ENCODE measurements at places on chromosomes 1 and 21. TPM values are rescaled to one million over a fixed set of nuclear protein-coding genes. Genes with fewer than 3 reads are reported as not detected.
A peak's percentile ranks its signal among the peaks of the same experiment; 100 is the strongest.

GRCh38 chr1:77857552-77857951 lies 30.9 kb upstream of the NEXN start:
- peaks cover 11% of the 10 kb centered on the region for H3K4me1 ChIP-seq
- H3K36me3 ChIP-seq, result peaks cover 17% of the 10 kb centered on the region
- no peak for DNase-seq
- H3K27ac ChIP-seq, result peak overlapping the region; percentile 42

DNA sequence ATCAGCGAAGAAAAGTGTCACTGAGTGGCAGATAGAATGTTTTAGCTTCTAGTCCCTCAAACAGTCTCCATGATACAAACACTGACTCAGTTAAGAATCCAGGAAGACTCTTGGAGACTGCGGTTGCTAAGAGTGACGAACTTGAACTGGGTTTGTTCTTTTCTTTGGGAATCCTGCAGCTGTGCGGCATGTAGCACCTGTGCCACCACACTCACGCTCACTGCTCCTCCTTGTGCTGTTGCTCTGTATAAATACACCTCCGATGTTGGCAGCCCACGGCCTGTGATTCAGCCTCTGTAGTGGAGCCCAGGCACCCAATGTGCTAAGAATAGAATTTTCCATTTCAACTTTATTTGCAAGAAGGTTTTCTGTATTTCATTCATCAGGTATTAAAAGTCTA lies 5.5 kb upstream of the PPIE start:
- H3K27me3 ChIP-seq, result no peaks in the 10 kb centered on the region
- no peak overlapping the region for H3K4me3 ChIP-seq
- H3K36me3 ChIP-seq, result no peaks in the 10 kb centered on the region
- H3K4me1 ChIP-seq, result peaks cover 2% of the 10 kb centered on the region
- DNase-seq, result no peak

RHCE gene
- total RNA-seq, result not detected

DNA sequence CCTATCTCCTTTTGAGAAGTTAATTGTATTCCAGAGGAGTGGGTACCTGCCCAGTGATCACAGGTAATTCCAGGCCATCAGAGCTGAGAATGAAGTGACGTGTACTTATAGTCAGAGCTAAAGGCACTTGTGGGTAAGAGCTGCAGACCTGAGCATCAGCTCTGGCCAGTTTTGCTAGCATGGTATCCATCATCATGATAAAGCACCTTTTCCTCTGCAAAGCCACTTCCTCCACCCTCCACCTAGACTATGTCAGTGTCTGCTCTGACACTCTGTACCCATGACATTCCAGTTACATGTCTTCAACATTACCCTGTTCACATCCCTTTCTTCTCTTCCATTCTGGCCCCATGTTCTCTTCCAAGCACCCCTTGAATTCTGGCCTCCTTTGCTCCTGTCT lies 157.3 kb downstream of the GRIK3 start:
- H3K27me3 ChIP-seq, result no peaks in the 10 kb centered on the region
- H3K36me3 ChIP-seq, result no peaks in the 10 kb centered on the region
- H3K4me3 ChIP-seq, result no peak overlapping the region
- DNase-seq, result peak; percentile 13
- no peaks in the 10 kb centered on the region for H3K4me1 ChIP-seq

CEP170 gene
- 30.9 TPM for total RNA-seq

WNT9A gene
- total RNA-seq, result 0.96 TPM

GRCh38 chr1:181099152-181100014 lies 10.9 kb downstream of the IER5 start:
- H3K27me3 ChIP-seq, result no peaks in the 10 kb centered on the region
- H3K36me3 ChIP-seq, result no peaks in the 10 kb centered on the region
- H3K27ac ChIP-seq, result peak overlapping the region; percentile 19
- no peak overlapping the region for H3K4me3 ChIP-seq
- no peak for DNase-seq

- H3K36me3 ChIP-seq, result no peaks in the 10 kb centered on the region
- no peaks in the 10 kb centered on the region for H3K27me3 ChIP-seq
- H3K4me1 ChIP-seq, result peaks cover 5% of the 10 kb centered on the region
- no peak for DNase-seq
- peak overlapping the region; percentile 66 for H3K27ac ChIP-seq
Observed at GRCh38 chr1:212638492-212639151, 30.1 kb downstream of the ATF3 start.

LCE1C gene
- not detected for total RNA-seq

NPR1 gene
- 187 TPM for total RNA-seq

DNA sequence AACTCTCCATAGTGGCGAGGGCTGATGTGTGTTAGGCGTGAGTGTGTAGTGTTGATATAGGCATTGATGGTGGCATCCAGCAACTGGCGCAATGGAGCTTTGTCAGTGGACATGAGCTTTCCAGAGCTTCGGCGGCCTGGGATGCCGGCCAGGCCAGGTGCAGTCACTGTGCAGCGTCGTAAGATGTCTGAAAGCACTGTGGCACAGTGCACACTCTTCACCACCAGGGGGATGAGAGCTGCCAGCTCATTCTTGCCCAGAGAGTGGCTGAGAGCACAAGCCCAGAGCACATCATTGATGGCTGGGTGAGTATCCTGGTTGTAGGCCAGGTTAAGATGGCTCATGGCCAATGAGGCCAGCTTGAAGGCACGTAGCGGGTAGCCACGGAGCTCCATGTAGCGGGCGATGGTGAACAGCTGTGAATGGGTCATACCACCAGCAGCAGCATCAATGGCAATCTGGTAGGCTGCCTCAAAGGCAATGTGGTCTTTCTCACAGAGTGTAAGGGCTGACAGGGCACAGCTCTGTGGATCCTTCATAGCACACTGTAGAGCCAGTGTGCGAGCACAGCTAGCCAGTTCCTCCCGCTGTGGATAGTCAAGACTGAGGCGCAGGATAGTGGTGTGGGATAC lies 6.7 kb downstream of the UROD start:
- peaks cover under 1% of the 10 kb centered on the region for H3K4me1 ChIP-seq
- no peaks in the 10 kb centered on the region for H3K36me3 ChIP-seq

GRCh38 chr1:244667797-244668196 lies 14.9 kb downstream of the DESI2 start:
- peaks cover under 1% of the 10 kb centered on the region for H3K4me1 ChIP-seq
- no peak overlapping the region for H3K4me3 ChIP-seq

LCA5L gene
- total RNA-seq, result not detected

GRCh38 chr1:115495111-115495510 lies 146.7 kb upstream of the VANGL1 start:
- DNase-seq, result no peak
- H3K27ac ChIP-seq, result no peak overlapping the region
- no peak overlapping the region for H3K4me3 ChIP-seq
- H3K4me1 ChIP-seq, result no peaks in the 10 kb centered on the region
- no peaks in the 10 kb centered on the region for H3K36me3 ChIP-seq

GRCh38 chr1:29682171-29682918 lies 446.0 kb downstream of the PTPRU start:
- no peaks in the 10 kb centered on the region for H3K36me3 ChIP-seq
- no peak overlapping the region for H3K27ac ChIP-seq
- H3K4me3 ChIP-seq, result no peak overlapping the region
- H3K27me3 ChIP-seq, result no peaks in the 10 kb centered on the region

DNA sequence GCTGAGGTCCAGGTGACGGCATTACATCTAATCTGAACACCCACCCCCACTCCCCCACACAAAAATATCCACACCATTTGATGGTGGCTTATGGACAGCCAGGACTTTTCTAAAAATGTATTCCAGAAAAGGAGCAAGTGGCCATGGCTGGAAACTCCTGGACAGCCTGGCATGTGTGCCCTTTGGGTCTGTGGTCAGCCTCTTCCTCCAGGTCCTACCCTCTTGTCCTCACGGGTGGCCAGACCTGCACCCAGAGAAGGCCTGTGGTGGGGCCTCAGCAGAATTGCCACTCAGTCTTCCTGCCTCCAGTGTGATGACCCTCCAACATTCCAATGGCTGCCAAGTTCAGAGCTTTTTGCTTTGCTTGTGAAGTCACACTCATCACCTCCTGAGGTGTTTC lies 600.6 kb downstream of the AJAP1 start:
- H3K27me3 ChIP-seq, result no peaks in the 10 kb centered on the region
- H3K4me1 ChIP-seq, result no peaks in the 10 kb centered on the region
- H3K36me3 ChIP-seq, result no peaks in the 10 kb centered on the region
- no peak overlapping the region for H3K4me3 ChIP-seq

- no peak overlapping the region for H3K27ac ChIP-seq
- H3K36me3 ChIP-seq, result no peaks in the 10 kb centered on the region
- no peak overlapping the region for H3K4me3 ChIP-seq
- no peaks in the 10 kb centered on the region for H3K27me3 ChIP-seq
- no peak for DNase-seq
- no peaks in the 10 kb centered on the region for H3K4me1 ChIP-seq
Observed at GRCh38 chr1:114495486-114495885, 15.5 kb downstream of the TRIM33 start.

CLDN17 gene
- not detected for total RNA-seq

SPRR1B gene
- total RNA-seq, result not detected

TRIM67 gene
- not detected for total RNA-seq

DNA sequence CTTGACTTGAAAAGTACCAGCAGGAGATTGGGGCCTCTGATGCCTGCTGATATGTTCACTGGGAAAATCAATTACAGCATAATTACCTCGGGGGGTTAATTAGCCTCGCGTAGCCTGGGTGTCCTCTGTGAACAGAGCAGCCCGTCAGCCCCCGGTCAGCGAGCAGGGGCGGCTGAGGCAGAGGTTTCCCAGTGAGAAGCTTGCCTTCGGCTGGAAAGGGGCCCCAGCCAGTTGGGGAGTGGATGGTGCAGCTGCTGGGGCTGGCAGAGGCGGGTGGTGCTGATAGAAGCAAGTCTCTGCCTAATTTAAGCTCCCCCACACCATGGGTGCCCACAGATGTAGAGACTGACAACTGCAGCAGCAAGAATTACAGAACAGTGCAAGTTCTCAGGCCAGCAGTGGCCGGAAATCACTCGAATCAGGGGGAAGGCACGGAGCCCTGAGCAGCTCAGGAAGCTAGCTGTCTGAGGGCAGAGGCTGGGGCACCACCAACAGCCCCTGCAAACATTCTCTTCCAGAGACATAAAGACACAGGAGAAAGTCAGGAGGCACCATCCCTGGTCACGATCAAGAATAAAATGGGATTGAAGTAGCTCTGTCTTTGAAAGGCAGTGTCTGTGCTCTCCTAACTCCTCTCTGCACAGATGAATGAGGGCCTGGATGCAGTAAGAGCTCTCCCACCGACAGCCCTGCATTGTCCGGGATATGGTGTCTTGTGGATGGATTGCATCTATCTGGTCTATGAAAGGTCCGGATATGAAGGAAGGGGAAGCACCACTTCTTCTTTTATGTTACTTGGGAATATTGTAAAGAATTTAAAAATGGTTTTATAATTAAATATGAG lies 166.5 kb upstream of the CD34 start:
- H3K4me1 ChIP-seq, result no peaks in the 10 kb centered on the region
- H3K27ac ChIP-seq, result no peak overlapping the region

MANEAL gene
- total RNA-seq, result 0.43 TPM

- no peak overlapping the region for H3K4me3 ChIP-seq
- no peaks in the 10 kb centered on the region for H3K36me3 ChIP-seq
- no peak overlapping the region for H3K27ac ChIP-seq
- DNase-seq, result no peak
- no peaks in the 10 kb centered on the region for H3K27me3 ChIP-seq
Observed at GRCh38 chr1:78640462-78640861, 9.2 kb upstream of the IFI44 start.

GRCh38 chr21:26185021-26185420 lies 14.5 kb upstream of the APP start:
- H3K4me3 ChIP-seq, result no peak overlapping the region
- no peak for DNase-seq
- H3K36me3 ChIP-seq, result no peaks in the 10 kb centered on the region

OR2T29 gene
- not detected for total RNA-seq

LEPR gene
- total RNA-seq, result 9.7 TPM

DNA sequence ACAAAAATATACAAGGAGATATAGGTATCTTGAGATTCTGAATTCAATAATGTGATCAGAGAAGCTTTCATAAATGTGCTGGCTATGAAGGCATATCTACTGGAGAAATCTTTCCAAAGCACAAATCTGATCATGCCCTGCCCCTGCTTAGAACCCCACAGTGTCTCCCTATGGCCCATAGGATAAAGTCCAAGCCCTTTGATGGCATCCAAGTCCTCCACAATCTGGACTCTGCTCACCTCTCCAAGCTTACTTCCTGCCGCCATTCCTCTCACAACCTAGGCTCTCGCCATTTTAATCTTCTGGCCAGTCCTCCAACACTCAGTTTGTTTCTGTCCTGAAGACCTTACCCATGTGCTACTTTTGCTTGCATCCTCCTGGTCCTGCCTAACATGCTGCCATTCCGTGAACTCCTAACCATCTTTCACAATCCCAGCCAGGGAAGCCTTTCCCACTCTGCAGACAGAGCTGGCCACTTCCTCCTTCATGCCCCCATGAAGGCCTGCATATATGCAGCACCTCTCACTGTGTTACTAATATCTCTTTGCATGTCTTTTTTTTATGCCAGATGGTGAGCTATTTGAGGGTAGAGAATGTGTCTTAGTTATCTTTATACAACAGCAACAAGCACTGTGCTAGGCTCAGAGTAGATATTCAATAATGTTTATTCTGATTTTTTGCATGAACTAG lies 5.6 kb upstream of the ATP1A1 start:
- DNase-seq, result no peak
- H3K27ac ChIP-seq, result no peak overlapping the region
- no peaks in the 10 kb centered on the region for H3K36me3 ChIP-seq
- no peak overlapping the region for H3K4me3 ChIP-seq
- H3K4me1 ChIP-seq, result no peaks in the 10 kb centered on the region
- no peaks in the 10 kb centered on the region for H3K27me3 ChIP-seq

- no peaks in the 10 kb centered on the region for H3K36me3 ChIP-seq
- no peaks in the 10 kb centered on the region for H3K4me1 ChIP-seq
- H3K27ac ChIP-seq, result no peak overlapping the region
- H3K27me3 ChIP-seq, result no peaks in the 10 kb centered on the region
- no peak for DNase-seq
- H3K4me3 ChIP-seq, result no peak overlapping the region
Observed at GRCh38 chr1:169184812-169185211, 78.3 kb downstream of the ATP1B1 start.

PGM1 gene
- total RNA-seq, result 23.7 TPM

TAS1R1 gene
- not detected for total RNA-seq

SLAMF9 gene
- total RNA-seq, result not detected

CYP4X1 gene
- 17.2 TPM for total RNA-seq

DNA sequence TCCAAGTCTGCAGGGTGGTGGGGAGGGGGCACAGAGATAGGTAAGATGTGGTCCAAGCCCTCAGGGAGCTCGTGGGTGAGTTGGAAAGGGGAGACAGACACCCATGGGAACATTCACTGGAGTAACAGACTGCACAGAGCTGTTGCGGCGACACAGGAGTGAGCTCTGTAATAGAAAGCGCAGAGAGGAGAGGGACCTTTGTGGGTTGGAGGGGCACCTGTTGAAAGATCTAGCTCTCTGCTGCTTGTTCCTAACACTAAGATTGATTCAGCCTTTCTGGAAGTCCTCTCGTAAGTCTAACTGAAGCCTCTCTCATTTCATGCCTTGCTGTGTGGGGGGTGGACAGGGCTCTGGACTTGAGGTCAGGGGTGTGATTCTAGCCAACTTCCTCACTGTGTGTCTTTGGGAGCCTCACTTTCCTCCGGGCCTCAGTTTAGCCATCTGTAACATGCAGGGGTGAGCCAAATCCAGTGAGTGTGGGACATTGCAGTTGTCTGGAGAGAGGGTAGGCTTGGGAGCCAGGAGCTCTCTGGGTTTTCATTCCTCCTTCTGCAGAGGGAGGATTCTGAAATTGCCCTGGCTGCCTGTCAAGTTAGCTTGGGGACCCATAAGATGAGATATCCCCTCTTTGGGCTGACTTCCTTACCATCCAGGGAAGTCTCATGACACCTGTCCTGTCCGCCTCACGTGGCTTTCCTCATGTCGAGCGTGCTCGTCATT lies 2.0 kb upstream of the ACOT11 start:
- no peaks in the 10 kb centered on the region for H3K27me3 ChIP-seq
- H3K36me3 ChIP-seq, result no peaks in the 10 kb centered on the region
- no peak overlapping the region for H3K4me3 ChIP-seq
- DNase-seq, result peak; percentile 45
- peak overlapping the region; percentile 83 for H3K27ac ChIP-seq
